ENCODE measurements at places on chromosomes 7 and 10. TPM values are rescaled to one million over a fixed set of nuclear protein-coding genes. Genes with fewer than 3 reads are reported as not detected.
A peak's percentile ranks its signal among the peaks of the same experiment; 100 is the strongest.

- peak; percentile 47 for DNase-seq
These were observed 6.1 kb upstream of the PDGFA start for GRCh38 chr7:525740-526139.

GRCh38 chr7:155322530-155322929, 24.9 kb downstream of the INSIG1 start:
- no peak for DNase-seq

- DNase-seq = no peak
These were observed 74.6 kb downstream of the WAPL start for GRCh38 chr10:86446987-86447386.

The VIPR2 gene
- 0.47 TPM for total RNA-seq

- DNase-seq = no peak
These were observed 143.7 kb downstream of the TAX1BP1 start for GRCh38 chr7:27883696-27884095.

DNA sequence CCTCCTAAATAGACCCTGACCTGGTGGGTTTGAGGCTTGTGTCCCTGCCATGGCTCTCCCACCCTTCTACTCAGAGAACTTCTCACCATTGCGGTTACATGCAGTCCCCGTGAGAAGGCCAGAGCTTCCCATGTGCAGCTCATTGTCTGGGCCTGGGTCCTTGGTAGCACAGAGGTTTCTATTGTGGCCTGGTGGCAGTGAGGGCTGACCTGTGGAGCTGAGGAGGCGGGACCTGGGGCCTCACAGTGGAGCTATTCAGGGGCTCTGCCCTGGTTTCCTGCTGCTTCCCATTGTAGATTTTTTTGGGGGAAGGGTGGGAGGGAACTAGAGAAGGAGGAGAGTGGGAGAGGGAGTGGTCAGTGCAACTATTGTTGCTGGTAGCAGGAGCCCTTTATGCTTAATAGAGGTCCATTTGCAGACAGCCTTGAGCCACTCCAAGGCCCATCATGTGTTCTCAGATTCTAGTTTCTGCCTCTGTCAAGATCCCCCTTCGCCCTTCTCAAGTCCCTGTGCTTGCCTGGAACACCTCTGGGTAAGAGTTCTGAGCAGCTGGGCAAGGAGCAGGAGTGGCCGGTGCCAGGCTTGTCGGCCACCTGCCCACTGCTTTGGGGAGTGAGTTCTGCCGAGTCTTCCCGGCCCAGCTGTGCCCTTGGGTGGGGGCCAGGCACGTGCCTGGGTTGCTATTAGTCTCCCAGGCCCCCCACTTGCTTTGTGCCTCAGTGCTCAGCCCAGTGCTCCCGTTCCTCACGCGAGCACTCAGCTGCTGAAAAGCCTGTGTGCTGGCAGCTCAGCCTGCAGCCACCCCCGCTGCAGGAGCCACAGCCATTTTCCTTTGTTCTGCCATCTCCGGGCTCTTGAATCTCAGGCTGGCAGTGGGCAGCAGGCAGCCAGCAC, 10.7 kb downstream of the TSPAN14 start:
- DNase-seq = peak; percentile 73

DNA sequence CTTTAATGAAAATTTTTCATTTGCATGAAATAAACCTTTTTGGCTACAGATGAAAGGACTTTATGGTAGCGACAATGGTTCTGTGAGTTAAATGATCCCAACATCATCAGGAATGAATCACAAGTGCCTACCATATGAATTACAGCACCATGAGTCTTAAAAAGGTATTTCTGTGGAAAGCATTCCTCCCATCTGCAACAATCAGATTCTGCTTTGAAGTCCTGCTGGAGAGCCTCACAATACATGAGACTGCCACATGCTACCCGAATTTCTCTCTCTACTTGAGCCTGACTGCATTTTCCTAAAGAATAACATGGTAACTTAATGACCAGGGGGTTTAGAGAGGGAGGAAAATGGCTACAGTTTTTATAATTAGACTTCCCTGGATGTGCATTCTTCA, 190.3 kb downstream of the TWIST1 start:
- no peak for DNase-seq

- peak; percentile 14 for DNase-seq
These were observed 149.5 kb downstream of the FAM107B start for GRCh38 chr10:14625192-14625631.

The LIPN gene
- not detected for total RNA-seq

DNA sequence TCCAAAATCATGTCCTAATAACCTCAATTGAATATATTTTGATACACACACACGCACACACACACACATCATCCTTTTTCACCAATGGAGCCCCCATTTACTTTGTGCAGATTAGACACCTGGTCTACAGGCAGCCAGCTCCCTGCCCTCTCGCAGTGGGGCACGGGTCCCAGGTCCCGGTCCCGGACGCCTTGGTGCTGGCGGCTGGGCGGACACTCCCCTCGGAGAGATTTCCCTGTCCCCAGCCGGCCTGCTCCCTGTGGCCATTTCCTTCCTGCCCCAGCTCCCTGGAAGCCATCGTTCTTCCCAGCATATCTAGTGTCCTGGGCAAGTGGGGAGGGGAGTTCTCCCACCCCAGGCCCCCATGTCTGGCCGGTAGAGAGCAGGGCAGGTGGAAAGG, 14.6 kb downstream of the DPY19L1 start:
- DNase-seq = no peak

The AQP1 gene
- total RNA-seq = 0.31 TPM

- peak; percentile 45 for DNase-seq
These were observed 70.1 kb downstream of the AMZ1 start for GRCh38 chr7:2757904-2758672.

The CPN1 gene
- not detected for total RNA-seq

GRCh38 chr7:88668591-88668990, 90.9 kb upstream of the ZNF804B start:
- no peak for DNase-seq

The VGF gene
- 9.7 TPM for total RNA-seq

DNA sequence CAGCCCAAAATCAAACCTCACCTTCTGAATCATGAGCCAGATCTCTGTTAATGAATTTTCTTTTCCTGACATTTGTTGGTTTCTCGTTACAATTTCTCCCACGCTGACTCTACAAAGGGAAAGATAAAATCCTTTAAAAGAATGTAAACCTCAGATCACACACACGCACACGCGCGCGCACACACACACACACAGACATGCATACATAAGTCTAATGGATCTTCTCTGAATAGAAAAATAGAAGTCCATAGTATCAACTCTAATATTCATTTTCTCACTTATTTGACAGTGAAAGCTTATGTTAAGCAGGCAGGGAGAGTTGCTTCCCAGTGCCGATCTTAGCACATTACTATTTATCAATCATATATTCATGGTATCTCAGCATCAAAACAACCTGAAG, 1.4 kb downstream of the ETV1 start:
- DNase-seq = no peak

DNA sequence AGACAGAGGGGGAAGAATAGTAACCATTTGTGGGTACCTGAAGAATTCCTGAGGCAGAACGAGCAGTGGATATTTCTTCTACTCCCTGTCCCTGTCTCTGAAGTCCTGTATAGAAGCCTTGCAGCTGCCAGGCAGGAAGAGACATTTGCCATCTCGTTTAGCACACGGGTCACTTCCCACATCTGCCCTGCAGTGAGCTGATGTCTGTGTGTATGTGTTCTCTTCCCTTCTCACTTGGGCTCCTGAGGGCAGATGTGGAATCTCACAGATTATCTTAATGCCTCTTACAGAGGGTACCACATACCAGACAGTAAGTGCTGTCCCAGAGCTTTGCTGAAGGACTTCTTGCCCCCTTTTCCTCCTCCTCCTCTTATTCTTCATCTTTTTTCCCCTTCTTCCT, 14.1 kb upstream of the TRPV6 start:
- DNase-seq = no peak

DNA sequence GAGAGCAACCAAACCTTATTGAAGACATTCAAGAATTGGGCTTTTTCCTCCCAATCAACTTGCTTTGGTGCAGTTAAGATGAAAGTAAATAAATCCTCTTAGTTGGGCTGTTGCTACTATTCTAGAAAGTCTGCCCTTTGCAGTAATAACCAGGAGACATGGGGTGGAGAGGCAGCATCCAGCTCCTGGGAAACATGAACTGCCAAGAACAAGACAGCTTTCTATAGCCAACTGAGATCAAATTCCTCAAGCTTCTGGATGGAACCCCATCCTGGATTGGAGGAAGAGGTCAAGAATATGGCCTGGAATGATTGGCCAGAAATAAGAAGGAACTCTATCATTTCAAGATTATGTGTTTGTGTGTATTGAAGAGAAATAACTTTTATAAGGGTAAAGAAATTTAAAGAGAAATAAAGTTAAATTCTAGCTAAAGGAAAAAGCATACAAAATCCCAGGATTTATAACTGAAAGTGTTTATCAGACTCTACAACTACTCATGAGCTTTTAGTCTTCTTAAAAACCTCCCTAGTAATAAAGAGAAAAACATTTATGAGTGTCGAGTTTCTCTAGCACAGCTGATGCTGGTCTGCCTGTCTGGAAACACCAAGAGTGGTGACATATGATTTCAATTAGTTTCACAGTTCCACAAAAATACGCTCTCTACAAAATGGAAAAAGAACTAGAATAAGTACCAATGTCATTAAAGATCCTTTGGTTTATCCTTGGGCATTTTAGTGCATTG, 70.1 kb upstream of the COL1A2 start:
- DNase-seq = no peak

GRCh38 chr10:132938472-132939339, 3.7 kb downstream of the CFAP46 start:
- DNase-seq = no peak

- peak; percentile 29 for DNase-seq
These were observed 517.5 kb upstream of the GALNT17 start for GRCh38 chr7:70614237-70615045.

GRCh38 chr10:113426181-113426877, 126.5 kb upstream of the HABP2 start:
- DNase-seq = no peak

DNA sequence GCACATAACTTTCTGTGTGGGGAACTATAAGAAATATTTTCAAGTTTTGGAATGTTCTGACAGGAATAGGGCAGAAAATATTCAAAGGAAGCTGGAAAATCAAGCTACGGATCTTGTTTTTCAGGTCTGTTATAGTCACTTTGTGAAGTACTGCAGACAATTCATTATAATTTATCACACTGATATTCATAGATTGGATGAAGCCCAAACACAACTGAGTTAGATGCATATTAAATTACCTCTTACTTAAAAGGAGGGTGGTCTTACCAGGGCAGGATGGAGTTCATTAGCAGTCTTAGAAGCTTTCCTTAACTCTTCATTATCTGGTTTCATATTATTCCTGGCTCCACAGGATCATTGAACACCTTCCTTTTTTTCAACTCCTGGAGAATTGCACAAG, 242.3 kb downstream of the DYNC1I1 start:
- no peak for DNase-seq

DNA sequence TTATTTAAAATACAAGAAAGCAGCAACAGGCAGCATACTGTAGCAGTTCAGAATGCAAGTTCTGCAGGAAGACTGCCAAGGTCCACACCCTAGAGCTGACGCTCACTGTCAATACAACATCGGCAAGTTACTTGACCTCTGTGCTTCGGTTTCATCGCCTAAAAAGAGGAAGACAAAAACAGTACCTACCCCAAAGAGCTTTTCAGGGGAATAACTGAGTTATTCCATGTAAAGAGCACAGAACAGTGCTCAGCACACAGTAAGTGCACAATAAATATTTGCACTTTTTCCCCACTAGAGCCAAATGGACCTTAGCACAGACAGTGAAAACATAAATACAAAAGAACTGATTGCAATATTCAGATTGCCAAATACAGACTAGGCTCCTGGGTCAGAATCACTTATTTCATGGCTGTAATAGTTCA, 88.6 kb downstream of the USP6NL start:
- no peak for DNase-seq

The CPA4 gene
- total RNA-seq = 0.78 TPM

DNA sequence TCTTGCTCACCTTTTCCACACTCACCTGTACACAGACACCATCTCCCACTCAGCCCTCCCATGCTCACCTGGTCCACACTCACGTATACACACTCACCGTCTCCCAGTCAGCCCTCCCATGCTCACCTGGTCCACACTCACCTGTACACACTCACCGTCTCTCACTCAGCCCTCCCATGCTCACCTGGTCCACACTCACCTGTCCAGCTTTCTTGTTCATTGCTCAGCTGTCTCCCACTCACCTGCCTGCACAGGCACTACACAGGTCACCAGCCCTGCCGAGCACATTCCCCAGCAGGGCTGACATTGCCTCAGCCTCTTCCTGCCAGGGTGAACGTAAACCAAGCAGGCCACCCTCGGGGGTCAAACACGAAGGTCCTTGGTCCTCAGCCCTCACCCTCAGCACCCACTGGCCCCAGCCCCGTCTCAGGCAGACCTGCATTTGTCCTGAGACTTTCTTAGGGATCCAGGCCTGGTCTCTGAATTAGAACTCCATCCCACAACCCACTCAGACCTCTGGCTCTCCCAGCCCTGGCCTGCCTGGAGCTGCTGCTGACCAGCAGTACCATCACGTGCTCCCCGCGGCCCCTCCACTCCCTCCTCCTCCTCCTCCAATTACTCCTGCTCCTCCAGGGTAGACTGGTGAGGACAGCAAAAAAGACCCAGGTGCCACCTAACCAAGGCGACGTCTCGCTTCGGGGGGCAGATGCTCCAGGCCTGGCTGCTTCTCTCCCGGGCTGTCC, 12.8 kb upstream of the DNAAF5 start:
- no peak for DNase-seq

GRCh38 chr7:149084407-149084806, 6.1 kb downstream of the ZNF786 start:
- DNase-seq = no peak

DNA sequence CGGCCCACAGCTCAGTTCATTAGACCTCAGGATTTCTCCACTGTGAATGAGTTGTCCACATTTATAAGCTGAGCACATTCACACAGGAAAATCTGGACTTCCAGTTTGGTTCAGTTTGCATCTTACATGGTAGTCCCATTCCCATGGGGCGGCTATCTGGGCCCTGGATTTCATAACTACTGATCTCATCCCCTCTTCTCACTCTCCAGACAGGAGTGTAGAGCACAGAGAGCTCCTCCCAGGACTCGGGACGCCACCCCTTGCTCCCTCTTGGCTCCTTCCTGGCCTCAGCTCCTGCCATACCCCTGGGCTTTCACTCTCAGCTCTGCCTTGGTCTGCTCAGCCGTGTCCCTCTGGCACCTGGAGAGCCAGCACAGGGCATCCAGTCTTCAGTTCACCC, 117.6 kb upstream of the TCERG1L start:
- DNase-seq = no peak

DNA sequence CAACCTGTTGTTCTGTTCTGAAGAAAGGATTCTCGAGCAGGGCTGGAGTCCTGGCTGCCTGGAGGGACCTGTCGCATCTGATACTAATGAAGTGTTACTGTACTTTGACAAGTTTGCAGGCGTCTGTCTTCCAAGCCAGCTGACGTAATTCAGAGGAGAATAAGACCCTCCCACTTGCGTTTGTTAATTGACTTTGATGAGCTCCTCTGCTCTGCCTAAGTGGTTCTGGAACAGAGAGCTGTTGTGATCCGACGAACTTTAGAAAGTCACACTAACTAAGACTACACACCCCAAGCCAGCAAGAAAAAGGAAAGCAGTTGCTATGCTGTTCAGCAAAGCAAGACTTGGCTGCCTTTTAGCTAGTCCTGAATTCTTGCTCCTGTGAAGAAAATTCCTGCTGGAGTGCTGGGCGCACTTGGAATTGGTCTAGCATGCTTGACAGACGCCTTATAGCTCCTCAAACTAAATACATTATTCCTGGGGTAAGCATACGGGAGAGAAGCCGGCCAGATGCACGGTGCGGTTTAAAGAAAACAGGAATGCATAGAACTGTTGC, 200.3 kb downstream of the CACNB2 start:
- no peak for DNase-seq

All from occipital lobe (tissue), 3 donors.